RWPE2 (cell line): ENCODE measurements at places on chromosomes 6 and 20.

DNA sequence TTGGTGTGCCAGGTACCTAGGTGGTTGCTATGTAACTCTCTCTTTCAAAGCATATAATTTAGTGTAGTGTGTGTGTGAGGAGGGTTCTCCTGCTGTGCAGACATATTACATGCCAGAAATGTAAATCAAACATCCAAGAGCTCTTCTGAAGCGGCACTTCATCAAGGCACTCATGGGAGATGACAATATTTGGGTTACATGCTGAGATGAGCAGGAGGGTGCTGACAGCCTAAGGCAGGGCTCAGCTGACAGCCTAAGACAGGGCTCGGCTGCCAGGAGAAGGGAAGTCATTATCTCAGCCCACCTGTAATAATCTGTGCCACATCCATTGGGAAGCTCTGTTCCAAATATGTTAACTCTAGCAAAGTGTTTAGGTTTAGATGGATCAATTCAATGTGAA lies 39.1 kb downstream of the ADGRF5 start:
- no peak for DNase-seq
- no peaks in the 10 kb centered on the region for H3K27me3 ChIP-seq
- H3K4me1 ChIP-seq = peaks cover under 1% of the 10 kb centered on the region
- no peaks in the 10 kb centered on the region for H3K36me3 ChIP-seq
- no peak overlapping the region for H3K4me3 ChIP-seq

- DNase-seq = no peak
- no peaks in the 10 kb centered on the region for H3K27me3 ChIP-seq
- no peaks in the 10 kb centered on the region for H3K36me3 ChIP-seq
- no peak overlapping the region for H3K27ac ChIP-seq
Measured at GRCh38 chr6:166782520-166782919, 155.5 kb upstream of the RPS6KA2 start.

GRCh38 chr6:90220273-90220672 lies 76.4 kb downstream of the BACH2 start:
- H3K4me3 ChIP-seq = no peak overlapping the region
- H3K27ac ChIP-seq = peak overlapping the region; percentile 92
- no peaks in the 10 kb centered on the region for H3K36me3 ChIP-seq
- no peaks in the 10 kb centered on the region for H3K27me3 ChIP-seq
- DNase-seq = no peak

GRCh38 chr6:47079638-47080037 lies 37.5 kb upstream of the ADGRF1 start:
- H3K4me1 ChIP-seq = peaks cover 7% of the 10 kb centered on the region
- no peaks in the 10 kb centered on the region for H3K27me3 ChIP-seq
- no peaks in the 10 kb centered on the region for H3K36me3 ChIP-seq
- no peak for DNase-seq

DNA sequence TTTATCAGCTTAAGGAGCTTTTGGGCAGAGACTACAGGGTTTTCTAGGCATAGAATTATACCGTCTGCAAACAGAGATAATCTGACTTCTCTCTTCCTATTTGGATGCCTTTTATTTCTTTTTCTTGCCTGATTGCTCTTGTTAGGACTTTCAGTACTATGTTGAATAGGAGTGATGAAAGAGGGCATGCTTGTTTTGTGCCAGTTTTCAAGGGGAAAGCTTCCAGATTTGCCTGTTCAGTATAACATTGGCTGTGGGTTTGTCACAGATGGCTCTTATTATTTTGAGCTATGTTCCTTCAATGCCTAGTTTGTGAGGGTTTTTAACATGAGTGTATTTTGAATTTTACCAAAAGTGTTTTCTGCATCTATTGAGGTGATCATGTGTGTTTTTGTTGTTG lies 192.8 kb upstream of the PHACTR1 start:
- no peak for DNase-seq
- H3K4me3 ChIP-seq = no peak overlapping the region
- H3K27me3 ChIP-seq = no peaks in the 10 kb centered on the region
- no peak overlapping the region for H3K27ac ChIP-seq
- H3K4me1 ChIP-seq = no peaks in the 10 kb centered on the region
- no peaks in the 10 kb centered on the region for H3K36me3 ChIP-seq

GRCh38 chr6:154962753-154963152 lies 32.4 kb upstream of the TIAM2 start:
- no peaks in the 10 kb centered on the region for H3K27me3 ChIP-seq
- H3K4me3 ChIP-seq = no peak overlapping the region
- no peak for DNase-seq
- no peak overlapping the region for H3K27ac ChIP-seq
- no peaks in the 10 kb centered on the region for H3K4me1 ChIP-seq
- H3K36me3 ChIP-seq = no peaks in the 10 kb centered on the region

- no peak overlapping the region for H3K27ac ChIP-seq
- H3K4me1 ChIP-seq = peaks cover 14% of the 10 kb centered on the region
Measured at GRCh38 chr6:80126657-80127345, 20.3 kb downstream of the BCKDHB start.

DNA sequence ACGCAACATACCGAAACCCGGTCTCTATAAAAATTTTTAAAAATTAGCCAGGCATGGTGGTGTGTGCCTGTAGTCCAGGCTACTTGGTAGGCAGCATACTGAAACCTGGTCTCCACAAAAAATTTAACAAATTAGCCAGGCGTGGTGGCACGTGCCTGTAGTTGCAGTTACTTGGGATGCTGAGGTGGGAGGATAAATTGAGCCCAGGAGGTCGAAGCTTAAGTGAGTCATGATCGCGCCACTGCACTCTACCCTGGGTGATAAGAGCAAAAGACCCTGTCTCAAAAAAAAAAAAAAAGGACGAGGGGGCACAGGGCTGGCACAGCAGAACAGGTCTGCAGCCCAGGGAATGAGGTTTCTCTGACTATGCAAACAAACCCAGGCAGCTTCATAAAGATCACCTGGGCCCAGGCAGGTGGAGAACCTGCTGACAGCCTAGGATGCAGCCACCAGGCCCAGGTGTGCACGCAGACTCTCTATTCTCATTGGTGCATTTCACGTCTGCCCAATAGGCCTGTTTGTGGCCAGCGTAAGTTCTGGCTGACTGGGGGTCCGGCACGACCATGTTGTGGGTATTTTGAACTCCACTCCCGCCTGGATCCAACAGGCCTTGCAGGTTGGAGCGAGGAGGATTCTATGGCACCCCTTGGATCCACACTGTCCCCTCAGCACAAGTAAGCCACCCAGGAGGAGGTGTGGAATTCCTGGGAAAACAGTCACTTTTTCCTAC lies 204.5 kb downstream of the PREX1 start:
- no peak overlapping the region for H3K27ac ChIP-seq
- H3K4me3 ChIP-seq = no peak overlapping the region
- no peaks in the 10 kb centered on the region for H3K36me3 ChIP-seq
- no peaks in the 10 kb centered on the region for H3K27me3 ChIP-seq
- no peak for DNase-seq

GRCh38 chr6:154709621-154710020 lies 23.6 kb upstream of the SCAF8 start:
- no peak for DNase-seq
- no peaks in the 10 kb centered on the region for H3K27me3 ChIP-seq
- H3K36me3 ChIP-seq = no peaks in the 10 kb centered on the region
- no peak overlapping the region for H3K27ac ChIP-seq
- H3K4me1 ChIP-seq = no peaks in the 10 kb centered on the region
- no peak overlapping the region for H3K4me3 ChIP-seq

GRCh38 chr20:40863355-40863919 lies 165.2 kb upstream of the TOP1 start:
- no peak for DNase-seq
- no peak overlapping the region for H3K27ac ChIP-seq
- H3K4me3 ChIP-seq = no peak overlapping the region
- H3K4me1 ChIP-seq = no peaks in the 10 kb centered on the region

GRCh38 chr20:50745634-50746137 lies 14.3 kb downstream of the PARD6B start:
- H3K4me3 ChIP-seq = no peak overlapping the region
- peaks cover 82% of the 10 kb centered on the region for H3K36me3 ChIP-seq
- DNase-seq = no peak
- H3K4me1 ChIP-seq = peaks cover 61% of the 10 kb centered on the region
- peak overlapping the region; percentile 54 for H3K27ac ChIP-seq
- H3K27me3 ChIP-seq = no peaks in the 10 kb centered on the region

DNA sequence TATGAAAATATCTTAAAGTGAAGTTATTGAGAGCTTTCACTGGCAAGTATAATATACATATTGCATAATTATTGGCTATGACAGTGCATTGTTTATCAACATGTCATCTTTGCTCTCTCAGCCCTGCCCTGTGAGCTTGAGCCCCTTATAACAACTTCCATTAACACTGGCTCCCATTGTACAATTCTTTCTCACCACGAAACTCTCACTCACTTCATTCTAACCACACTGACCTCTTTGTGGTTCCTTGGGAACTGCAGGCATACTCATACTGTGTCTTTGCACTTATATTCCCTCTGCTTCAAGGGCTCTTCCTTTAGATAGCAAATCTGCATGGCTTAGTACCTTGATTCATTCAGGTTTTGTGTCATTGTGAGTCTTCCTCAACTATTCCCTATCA lies 411.8 kb downstream of the CDKAL1 start:
- no peak for DNase-seq
- H3K4me1 ChIP-seq = no peaks in the 10 kb centered on the region

- no peak overlapping the region for H3K4me3 ChIP-seq
- H3K27ac ChIP-seq = no peak overlapping the region
- H3K36me3 ChIP-seq = no peaks in the 10 kb centered on the region
- H3K4me1 ChIP-seq = no peaks in the 10 kb centered on the region
- H3K27me3 ChIP-seq = peaks cover 19% of the 10 kb centered on the region
- no peak for DNase-seq
Measured at GRCh38 chr6:107729098-107729497, 95.0 kb downstream of the SCML4 start.

- H3K4me3 ChIP-seq = no peak overlapping the region
- no peaks in the 10 kb centered on the region for H3K36me3 ChIP-seq
- no peak for DNase-seq
- no peak overlapping the region for H3K27ac ChIP-seq
- H3K27me3 ChIP-seq = no peaks in the 10 kb centered on the region
Measured at GRCh38 chr20:15656124-15656523, 917.1 kb downstream of the KIF16B start.

DNA sequence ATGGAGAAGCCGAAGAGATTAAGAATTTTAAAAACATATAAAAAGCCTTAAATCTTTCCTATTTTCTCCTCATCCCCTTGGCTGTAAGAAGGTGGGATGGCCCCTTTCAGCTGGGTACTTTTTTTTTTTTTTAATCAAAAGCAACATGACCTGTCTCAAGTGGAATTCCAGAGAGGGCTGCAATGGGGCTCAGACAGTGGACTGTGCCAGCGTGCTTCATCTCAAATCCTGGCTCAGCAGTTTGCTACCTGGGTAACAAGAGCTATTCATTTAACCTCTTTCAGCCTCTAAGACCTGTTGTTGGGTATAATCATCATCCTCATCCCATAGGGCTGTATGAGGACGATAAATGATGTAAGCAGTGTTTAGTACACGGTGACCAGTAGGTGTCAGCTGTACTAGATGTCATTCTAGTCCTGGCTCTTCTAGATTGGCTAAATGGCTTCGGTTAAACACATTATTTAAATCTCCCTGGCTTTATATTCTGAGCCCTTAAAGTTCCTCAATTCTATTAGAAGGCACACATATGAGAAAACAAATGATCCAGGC lies 6.9 kb upstream of the PPP1R3G start:
- H3K27me3 ChIP-seq = no peaks in the 10 kb centered on the region
- no peak overlapping the region for H3K27ac ChIP-seq
- no peak overlapping the region for H3K4me3 ChIP-seq
- DNase-seq = no peak
- H3K36me3 ChIP-seq = no peaks in the 10 kb centered on the region

DNA sequence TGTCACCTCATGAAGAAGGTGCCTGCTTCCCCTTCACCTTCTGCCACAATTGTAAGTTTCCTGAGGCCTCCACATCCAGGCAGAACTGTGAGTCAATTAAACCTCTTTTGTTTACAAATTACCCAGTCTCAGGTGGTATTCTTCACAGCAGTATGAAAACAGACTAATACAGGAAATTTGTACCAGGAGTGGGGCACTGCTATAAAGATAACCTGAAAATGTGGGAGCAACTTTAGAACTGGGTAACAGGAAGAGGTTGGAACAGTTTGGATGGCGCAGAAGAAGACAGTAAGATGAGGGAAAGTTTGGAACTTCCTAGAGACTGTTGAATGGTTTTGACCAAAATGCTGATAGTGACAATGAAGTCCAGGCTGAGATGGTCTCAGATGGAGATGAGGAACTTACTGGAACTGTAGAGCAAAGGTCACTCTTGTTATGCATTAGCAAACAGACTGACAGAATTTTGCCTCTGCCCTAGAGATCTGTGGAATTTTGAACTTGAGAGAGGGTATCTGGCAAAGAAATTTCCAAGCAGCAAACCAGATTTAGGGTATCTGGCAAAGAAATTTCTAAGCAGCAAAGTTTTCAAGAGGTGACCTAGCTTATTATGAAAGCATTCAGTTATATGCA lies 23.5 kb upstream of the COL21A1 start:
- no peak for DNase-seq
- no peaks in the 10 kb centered on the region for H3K27me3 ChIP-seq
- no peaks in the 10 kb centered on the region for H3K36me3 ChIP-seq
- no peak overlapping the region for H3K27ac ChIP-seq
